ENCODE measurements at places on chromosomes 7 and 10.

- H3K27me3 ChIP-seq, result no peaks in the 10 kb centered on the region
- H3K36me3 ChIP-seq, result peaks cover 62% of the 10 kb centered on the region
- H3K4me3 ChIP-seq, result no peak overlapping the region
Observed at GRCh38 chr10:72229261-72230251, 13.5 kb upstream of the ASCC1 start.

GRCh38 chr10:52110576-52110975 is 203.5 kb upstream of the DKK1 start:
- no peak overlapping the region for H3K27ac ChIP-seq
- DNase-seq, result no peak
- no peaks in the 10 kb centered on the region for H3K4me1 ChIP-seq

GRCh38 chr10:121947343-121948330 is 19.8 kb upstream of the ATE1 start:
- H3K36me3 ChIP-seq, result no peaks in the 10 kb centered on the region
- H3K27ac ChIP-seq, result no peak overlapping the region
- no peaks in the 10 kb centered on the region for H3K4me1 ChIP-seq

- no peaks in the 10 kb centered on the region for H3K4me1 ChIP-seq
- no peak overlapping the region for H3K27ac ChIP-seq
Observed at GRCh38 chr7:89182116-89182515, 386.6 kb upstream of the TEX47 start.

- H3K27ac ChIP-seq, result no peak overlapping the region
- no peaks in the 10 kb centered on the region for H3K27me3 ChIP-seq
- H3K4me1 ChIP-seq, result no peaks in the 10 kb centered on the region
- H3K4me3 ChIP-seq, result no peak overlapping the region
Observed at GRCh38 chr7:129110258-129110981, 34.1 kb upstream of the TSPAN33 start.

GRCh38 chr7:48667407-48667806 is 256.9 kb upstream of the CDC14C start:
- H3K4me1 ChIP-seq, result no peaks in the 10 kb centered on the region
- no peaks in the 10 kb centered on the region for H3K27me3 ChIP-seq
- H3K27ac ChIP-seq, result no peak overlapping the region
- no peak for DNase-seq
- H3K4me3 ChIP-seq, result no peak overlapping the region

- no peak for DNase-seq
- no peak overlapping the region for H3K4me3 ChIP-seq
- no peaks in the 10 kb centered on the region for H3K36me3 ChIP-seq
- H3K27me3 ChIP-seq, result no peaks in the 10 kb centered on the region
- H3K27ac ChIP-seq, result no peak overlapping the region
- no peaks in the 10 kb centered on the region for H3K4me1 ChIP-seq
Observed at GRCh38 chr7:90961037-90961725, 303.1 kb upstream of the FZD1 start.

- no peaks in the 10 kb centered on the region for H3K27me3 ChIP-seq
- H3K36me3 ChIP-seq, result no peaks in the 10 kb centered on the region
- no peak overlapping the region for H3K4me3 ChIP-seq
- peaks cover 25% of the 10 kb centered on the region for H3K4me1 ChIP-seq
- no peak for DNase-seq
Observed at GRCh38 chr10:110350812-110351211, 46.1 kb upstream of the SMNDC1 start.

- no peak overlapping the region for H3K4me3 ChIP-seq
- no peak overlapping the region for H3K27ac ChIP-seq
- H3K4me1 ChIP-seq, result no peaks in the 10 kb centered on the region
- DNase-seq, result no peak
Observed at GRCh38 chr7:129332254-129333035, 101.8 kb upstream of the STRIP2 start.

DNA sequence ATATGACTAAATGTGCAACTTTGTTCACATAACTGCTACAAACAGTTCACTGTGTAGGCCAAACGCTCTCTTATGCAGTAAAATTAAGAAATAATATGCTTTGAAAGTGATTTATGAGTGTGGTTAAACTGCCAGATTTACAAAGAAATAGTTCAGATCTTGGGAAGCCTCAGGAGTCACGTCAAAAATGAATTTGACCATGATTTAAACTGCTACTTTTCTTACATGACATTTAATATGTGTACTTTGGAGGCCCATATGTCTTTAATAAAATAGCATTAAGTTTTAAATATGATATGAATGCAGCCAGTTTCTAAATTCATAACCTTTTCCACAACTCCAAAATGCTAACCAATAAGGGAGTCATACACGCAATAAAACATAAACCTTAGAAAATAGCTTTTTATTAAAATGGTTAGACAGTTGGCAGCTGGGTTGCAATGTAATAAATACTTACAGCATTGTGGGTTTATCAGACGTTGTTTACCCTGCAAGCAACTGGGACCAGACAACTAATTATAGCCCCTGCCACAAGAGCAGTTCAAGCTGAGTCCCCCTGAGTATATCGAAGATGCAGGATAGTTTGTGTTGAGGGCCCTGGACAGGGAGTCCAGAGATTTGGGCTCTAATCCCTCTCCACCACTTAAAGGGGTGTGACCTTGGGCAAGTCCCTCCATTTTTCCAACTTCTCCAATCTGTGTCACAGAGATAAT is 640.4 kb downstream of the LRMDA start:
- H3K36me3 ChIP-seq, result no peaks in the 10 kb centered on the region
- H3K4me1 ChIP-seq, result no peaks in the 10 kb centered on the region
- H3K4me3 ChIP-seq, result no peak overlapping the region
- H3K27ac ChIP-seq, result no peak overlapping the region

DNA sequence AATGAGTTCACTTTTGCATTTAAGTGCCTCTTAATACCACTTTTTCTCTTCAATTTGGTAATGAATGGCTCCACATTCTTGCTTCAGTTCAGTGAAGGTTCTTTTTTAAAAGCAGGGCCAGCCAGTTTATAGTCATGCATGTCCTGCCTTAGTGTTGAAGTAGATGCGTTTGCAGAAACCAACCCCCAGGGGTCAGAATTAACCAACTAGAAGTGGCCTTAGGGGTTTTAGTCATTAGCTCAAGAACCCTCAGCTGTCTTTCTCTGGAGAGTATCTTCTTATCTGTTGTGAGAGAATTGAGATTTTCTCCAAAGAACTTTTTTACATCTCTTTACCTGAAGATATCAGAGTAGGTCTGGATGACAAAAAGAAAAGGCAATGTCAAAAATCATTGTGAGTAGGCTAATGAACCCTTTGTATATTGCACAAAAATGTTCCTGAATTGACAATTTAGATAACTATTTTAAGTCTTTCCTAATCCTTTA is 82.2 kb downstream of the PIK3CG start:
- H3K27ac ChIP-seq, result no peak overlapping the region
- no peaks in the 10 kb centered on the region for H3K4me1 ChIP-seq
- no peaks in the 10 kb centered on the region for H3K27me3 ChIP-seq
- DNase-seq, result no peak
- no peak overlapping the region for H3K4me3 ChIP-seq
- H3K36me3 ChIP-seq, result no peaks in the 10 kb centered on the region

DNA sequence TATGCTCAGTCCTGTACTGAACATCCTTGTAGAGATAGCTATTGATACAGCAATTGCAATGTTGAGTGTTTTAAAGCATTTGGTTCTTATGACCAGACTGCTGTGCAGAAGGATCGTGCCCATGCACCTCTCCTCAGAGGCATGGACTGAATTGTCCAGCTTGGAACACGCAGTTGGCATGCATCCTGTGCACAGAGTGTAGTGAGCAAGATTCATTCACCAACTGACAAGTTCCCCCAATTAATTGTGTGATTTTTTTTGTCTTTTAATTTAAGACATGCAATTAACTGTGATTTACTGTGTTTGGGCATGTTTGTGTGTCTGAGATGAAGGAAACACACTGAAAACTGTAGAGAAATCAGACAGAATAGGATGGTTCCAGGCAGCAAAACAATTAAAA is 323.7 kb downstream of the CDK14 start:
- H3K27me3 ChIP-seq, result no peaks in the 10 kb centered on the region
- no peak for DNase-seq
- no peak overlapping the region for H3K4me3 ChIP-seq
- H3K36me3 ChIP-seq, result no peaks in the 10 kb centered on the region

GRCh38 chr10:114375047-114375446 is 29.3 kb downstream of the AFAP1L2 start:
- no peak overlapping the region for H3K27ac ChIP-seq
- H3K36me3 ChIP-seq, result no peaks in the 10 kb centered on the region
- no peak for DNase-seq
- no peak overlapping the region for H3K4me3 ChIP-seq
- no peaks in the 10 kb centered on the region for H3K4me1 ChIP-seq
- no peaks in the 10 kb centered on the region for H3K27me3 ChIP-seq

DNA sequence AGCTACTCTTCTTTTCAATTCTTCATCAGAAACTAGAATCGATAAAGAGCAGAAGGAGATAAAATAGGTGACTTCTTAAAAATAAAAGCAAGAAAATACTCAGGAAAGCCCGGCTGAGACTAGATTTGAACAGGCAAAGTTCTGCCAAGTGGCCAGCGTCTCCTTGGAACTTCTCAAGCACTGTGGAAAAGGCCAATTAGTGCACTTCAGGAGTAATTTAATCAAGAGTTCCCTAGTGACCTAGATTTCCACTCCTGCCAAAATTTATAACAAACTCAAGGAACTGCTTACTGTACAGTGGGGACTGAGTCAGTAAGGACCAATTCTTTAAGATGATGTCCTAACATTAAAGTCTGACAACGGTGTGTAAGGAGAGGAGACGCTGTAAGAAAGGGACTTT is 57.3 kb downstream of the CHCHD3 start:
- no peaks in the 10 kb centered on the region for H3K27me3 ChIP-seq
- no peak overlapping the region for H3K27ac ChIP-seq
- peaks cover 3% of the 10 kb centered on the region for H3K36me3 ChIP-seq
- H3K4me1 ChIP-seq, result peaks cover 3% of the 10 kb centered on the region
- no peak overlapping the region for H3K4me3 ChIP-seq

DNA sequence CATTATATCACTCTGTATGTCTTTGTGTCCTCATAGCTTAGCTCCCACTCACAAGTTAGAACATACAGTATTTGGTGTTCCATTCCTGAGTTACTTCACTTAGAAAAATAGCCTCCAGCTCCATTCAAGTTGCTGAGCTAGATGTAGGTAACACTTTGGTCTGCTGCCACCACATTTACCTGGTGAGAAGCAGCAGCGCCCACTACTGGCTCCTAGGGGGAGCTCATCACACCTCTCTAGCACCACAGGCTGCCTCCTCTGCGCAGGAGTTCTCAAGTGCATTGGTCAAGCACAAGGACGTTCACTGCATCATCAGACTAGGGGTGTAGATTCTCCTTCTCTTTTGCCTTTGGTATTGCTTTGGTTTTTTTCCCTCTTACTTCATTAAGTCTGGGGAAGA is 530.9 kb upstream of the AUTS2 start:
- no peaks in the 10 kb centered on the region for H3K36me3 ChIP-seq
- no peak overlapping the region for H3K27ac ChIP-seq
- no peaks in the 10 kb centered on the region for H3K4me1 ChIP-seq
- DNase-seq, result no peak

- no peak overlapping the region for H3K4me3 ChIP-seq
- no peaks in the 10 kb centered on the region for H3K36me3 ChIP-seq
- no peaks in the 10 kb centered on the region for H3K4me1 ChIP-seq
- no peaks in the 10 kb centered on the region for H3K27me3 ChIP-seq
- no peak for DNase-seq
Observed at GRCh38 chr7:19762631-19763030, 10.8 kb downstream of the TMEM196 start.

GRCh38 chr10:77556990-77557601 is 80.5 kb downstream of the KCNMA1 start:
- H3K4me3 ChIP-seq, result no peak overlapping the region
- no peaks in the 10 kb centered on the region for H3K27me3 ChIP-seq
- no peak overlapping the region for H3K27ac ChIP-seq
- no peak for DNase-seq
- no peaks in the 10 kb centered on the region for H3K4me1 ChIP-seq
- H3K36me3 ChIP-seq, result no peaks in the 10 kb centered on the region

DNA sequence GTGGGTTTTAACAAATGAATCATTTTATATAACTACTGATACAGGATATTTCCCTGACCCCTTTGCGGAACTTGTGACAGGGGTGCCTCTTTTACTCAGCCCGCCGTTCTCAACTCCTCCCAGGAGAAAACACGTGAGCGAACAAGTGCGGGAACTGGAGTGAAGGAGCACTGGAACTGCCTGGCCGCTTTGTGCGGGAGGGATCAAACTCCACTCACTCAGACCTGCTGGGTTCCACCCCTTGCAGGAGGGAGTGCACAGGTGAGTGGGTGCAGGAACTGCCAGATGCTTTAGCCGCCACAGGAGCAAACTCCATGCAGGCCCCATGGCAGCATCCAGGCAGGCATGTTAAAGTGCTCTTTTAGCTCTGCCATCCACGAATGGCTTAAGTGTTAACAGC is 513.4 kb upstream of the GRM3 start:
- no peak overlapping the region for H3K27ac ChIP-seq
- no peaks in the 10 kb centered on the region for H3K4me1 ChIP-seq
- H3K4me3 ChIP-seq, result no peak overlapping the region
- no peaks in the 10 kb centered on the region for H3K27me3 ChIP-seq
- DNase-seq, result no peak

GRCh38 chr10:14757986-14758385 is 16.7 kb downstream of the FAM107B start:
- no peaks in the 10 kb centered on the region for H3K36me3 ChIP-seq
- H3K4me1 ChIP-seq, result no peaks in the 10 kb centered on the region
- no peak overlapping the region for H3K4me3 ChIP-seq

GRCh38 chr10:126124668-126125349 is 228.4 kb downstream of the FANK1 start:
- H3K27ac ChIP-seq, result no peak overlapping the region
- no peaks in the 10 kb centered on the region for H3K27me3 ChIP-seq
- no peak for DNase-seq

DNA sequence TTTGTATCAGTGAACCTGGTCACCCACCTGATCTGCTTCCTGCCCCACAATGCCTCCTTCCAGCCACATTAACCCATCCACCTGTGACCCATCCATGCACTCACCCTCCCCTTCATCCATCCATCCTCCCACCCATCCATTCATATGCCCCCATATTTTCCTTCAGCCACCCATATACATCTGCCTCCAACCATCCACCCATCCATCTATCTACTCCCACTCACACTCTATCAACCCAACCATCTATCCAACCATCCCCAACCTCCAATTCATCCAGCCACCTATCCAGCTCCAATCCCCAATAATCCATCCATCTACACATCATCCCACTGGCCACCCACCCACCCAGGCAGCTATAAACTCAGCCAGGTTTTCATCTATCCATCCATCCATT is 51.0 kb downstream of the GRID1 start:
- no peaks in the 10 kb centered on the region for H3K4me1 ChIP-seq
- no peaks in the 10 kb centered on the region for H3K27me3 ChIP-seq
- no peak for DNase-seq
- no peak overlapping the region for H3K27ac ChIP-seq

DNA sequence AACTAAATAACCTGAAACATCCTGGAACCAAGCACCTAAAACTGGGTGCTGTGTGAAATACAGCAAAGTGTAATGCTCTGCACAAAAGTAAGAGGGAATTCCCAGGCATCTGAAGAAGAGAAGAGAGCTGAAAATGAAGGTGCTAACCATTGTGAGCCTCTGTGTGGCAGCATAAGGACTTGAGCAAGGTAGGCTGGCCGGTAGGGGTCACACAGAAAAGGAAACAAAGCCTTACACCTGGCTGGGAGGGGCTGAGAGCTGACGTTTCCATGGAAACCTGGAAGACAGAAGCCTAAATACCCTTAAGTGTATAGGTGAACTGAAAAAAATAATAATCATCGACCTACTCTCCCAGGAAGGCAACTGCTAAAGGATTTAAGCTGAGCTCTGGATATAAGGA is 48.6 kb downstream of the CUL1 start:
- no peak overlapping the region for H3K27ac ChIP-seq
- DNase-seq, result no peak
- H3K36me3 ChIP-seq, result peaks cover 17% of the 10 kb centered on the region
- H3K4me1 ChIP-seq, result no peaks in the 10 kb centered on the region

GRCh38 chr10:110216942-110217661 is 9.7 kb downstream of the MXI1 start:
- H3K27me3 ChIP-seq, result no peaks in the 10 kb centered on the region
- H3K36me3 ChIP-seq, result no peaks in the 10 kb centered on the region
- peaks cover 60% of the 10 kb centered on the region for H3K4me1 ChIP-seq
- H3K27ac ChIP-seq, result no peak overlapping the region

Data from CD4-positive, alpha-beta T cell (primary cell).